ENCODE measurements at places on chromosomes 13 and 19. TPM values are rescaled to one million over a fixed set of nuclear protein-coding genes. Genes with fewer than 3 reads are reported as not detected.

Gene FPR2
- total RNA-seq: 3.7 TPM

Gene MYBPC2
- not detected for total RNA-seq

Gene FARP1
- 96.4 TPM for total RNA-seq

Gene KPNA3
- total RNA-seq: 41.5 TPM

Gene PSG2
- total RNA-seq: not detected

Gene ZNF585A
- 9.3 TPM for total RNA-seq

Gene LGALS14
- total RNA-seq: not detected

Gene PSG6
- total RNA-seq: not detected

Gene DCT
- 1.2 TPM for total RNA-seq

Gene SULT2B1
- total RNA-seq: not detected

Gene GJB2
- total RNA-seq: 0.49 TPM

Gene PLK5
- total RNA-seq: not detected

- no peak for DNase-seq
Measured at GRCh38 chr19:37564624-37565369, 29.8 kb downstream of the ZNF571 start.

DNA sequence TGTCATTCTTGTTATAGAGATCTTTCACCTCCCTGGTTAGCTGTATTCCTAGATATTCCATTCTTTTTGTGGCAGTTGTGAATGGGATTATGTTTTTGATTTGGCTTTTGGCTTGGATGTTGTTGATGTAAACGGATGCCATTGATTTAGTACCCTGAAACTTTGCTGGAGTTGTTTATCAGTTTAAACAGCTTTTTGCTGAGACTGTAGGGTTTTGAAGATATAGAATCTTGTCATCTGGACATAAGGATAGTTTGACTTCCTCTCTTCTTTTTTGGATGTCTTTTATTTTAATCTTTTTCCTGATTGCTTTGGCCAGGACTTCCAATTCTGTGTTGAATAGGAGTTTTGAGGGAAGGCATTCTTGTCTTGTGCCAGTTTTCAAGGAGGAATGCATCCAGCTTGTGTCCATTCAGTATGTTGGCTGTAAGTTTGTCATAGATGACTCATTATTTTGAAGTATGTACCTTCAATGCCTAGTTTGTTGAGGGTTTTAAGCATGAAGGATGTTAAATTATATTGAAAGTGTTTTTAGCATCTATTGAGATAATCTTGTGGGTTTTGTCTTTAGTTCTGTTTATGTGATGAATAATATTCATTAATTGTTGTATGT lies 16.8 kb downstream of the ZNF431 start:
- no peak for DNase-seq

DNA sequence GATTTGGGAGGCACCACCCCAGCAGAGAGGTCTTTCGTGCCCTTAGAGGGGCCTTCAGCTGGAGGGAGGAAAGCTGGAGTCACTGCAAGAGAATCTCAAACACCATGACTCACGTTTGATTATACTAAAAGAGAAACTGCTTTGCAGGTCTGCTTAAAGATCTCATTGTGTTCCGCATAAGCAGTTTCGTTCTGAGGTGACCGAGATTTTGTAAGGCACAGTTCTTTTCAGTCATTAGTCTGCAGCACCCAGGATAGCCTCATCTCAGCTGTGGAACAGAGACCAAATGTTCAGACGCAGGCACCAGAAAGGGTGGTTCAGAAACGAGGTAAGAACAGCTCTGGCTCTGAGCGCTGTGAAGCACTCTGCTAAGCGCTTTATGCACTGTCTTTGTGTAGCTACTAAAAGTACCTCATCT lies 71.2 kb upstream of the GTF3A start:
- no peak for DNase-seq

- DNase-seq: no peak
Measured at GRCh38 chr13:88104576-88104975, 433.4 kb downstream of the SLITRK5 start.

GRCh38 chr13:110676595-110677587 lies 29.0 kb downstream of the CARS2 start:
- no peak for DNase-seq

- no peak for DNase-seq
Measured at GRCh38 chr19:18449552-18449951, 11.6 kb upstream of the ISYNA1 start.

GRCh38 chr13:70960841-70961443 lies 852.7 kb upstream of the KLHL1 start:
- DNase-seq: no peak

GRCh38 chr13:27663947-27664346 lies 42.3 kb downstream of the POLR1D start:
- no peak for DNase-seq

DNA sequence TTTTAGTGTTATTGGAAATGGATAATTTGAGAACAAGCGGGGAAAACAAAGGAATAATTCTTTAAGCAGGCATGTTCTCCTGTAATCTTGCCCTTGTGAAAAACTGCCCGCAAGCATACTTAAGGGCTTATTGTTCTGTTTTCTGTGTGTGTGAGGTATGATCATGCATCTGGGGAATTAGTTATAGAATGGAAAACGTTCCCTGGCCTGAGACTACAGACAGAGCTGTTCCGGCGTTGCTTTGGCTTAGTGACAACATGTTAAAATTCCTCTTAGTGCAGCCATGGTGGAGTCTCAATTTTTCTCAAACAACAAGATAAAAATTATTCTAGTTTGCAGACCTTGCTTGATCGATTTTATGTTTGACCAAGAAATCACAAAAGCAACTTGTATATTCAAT lies 560.2 kb upstream of the SPRY2 start:
- no peak for DNase-seq

- no peak for DNase-seq
Measured at GRCh38 chr13:112638157-112638750, 50.3 kb upstream of the TUBGCP3 start.

DNA sequence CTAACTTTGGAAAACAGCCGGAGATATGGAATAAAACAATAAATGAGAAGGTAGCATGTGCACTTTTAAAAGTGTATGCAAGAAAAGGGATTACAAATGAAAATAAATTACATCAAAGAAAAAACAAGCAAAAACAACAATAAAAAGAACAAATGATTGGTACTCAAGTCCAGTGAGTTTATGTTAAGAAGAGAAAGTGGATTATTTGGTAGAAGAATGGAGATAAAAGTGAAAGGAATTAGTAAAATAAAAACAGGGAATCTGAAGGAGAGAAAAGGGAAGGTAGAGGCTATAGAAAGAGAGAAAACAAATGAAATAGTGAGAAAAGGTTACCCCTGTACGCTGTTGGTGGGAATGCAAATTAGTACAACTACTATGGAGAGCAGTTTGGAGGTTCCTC lies 28.6 kb upstream of the KLF12 start:
- DNase-seq: no peak

DNA sequence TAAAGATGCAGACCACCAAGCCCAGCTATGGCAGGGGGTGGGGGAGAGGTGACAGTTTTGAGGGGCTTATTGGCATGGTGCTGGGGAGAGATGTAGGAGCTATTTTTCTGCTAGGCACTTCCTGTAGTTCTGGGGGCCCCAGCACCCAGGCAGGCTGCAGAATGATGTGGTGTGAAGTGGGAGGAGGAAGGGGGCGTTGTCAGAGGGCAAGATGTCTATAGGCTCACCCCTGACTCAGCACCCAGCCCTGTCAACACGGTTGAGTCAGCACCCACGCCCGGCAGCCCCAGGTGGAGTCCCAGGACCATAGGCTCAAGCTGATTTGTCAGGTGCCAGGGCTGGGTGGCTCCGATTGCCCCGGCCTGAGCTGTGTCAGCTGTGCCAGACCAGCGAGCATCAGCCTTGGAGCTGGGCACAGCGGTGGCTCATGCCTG lies 5.8 kb downstream of the KLF2 start:
- peak; percentile 83 for DNase-seq

- DNase-seq: no peak
Measured at GRCh38 chr19:3479834-3480215, 500 bp downstream of the SMIM24 start.

DNA sequence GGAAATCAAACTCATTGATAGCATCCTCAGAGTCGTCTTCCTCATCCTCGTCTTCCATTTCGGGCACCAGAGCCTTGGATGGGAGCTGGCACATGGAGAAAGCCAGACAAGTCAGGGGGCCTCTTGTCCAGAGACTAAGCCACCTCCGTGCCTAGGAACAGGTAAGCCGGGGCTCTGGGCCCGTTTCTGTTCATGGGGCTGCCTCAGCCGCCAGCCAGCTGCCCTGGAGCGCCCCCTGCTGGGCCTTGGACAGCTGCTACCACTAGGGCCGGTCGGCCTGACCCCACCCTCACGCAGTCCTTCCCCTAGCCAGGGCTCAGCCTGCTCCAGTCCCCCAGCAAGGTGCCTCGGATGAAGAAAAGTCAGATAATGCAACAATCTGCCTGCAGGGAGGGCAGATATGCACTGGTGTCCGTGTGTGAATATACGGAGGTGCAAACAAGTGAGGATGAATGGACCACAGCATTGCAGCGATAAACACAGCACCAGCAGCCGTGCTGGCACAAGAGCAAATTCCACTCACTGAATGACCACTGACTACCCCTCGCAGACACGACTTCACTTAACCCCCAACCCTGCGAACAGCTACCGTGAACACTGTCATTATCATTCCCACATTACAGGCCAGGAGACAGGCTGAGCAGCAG lies 11.9 kb upstream of the PRKD2 start:
- DNase-seq: peak; percentile 87

DNA sequence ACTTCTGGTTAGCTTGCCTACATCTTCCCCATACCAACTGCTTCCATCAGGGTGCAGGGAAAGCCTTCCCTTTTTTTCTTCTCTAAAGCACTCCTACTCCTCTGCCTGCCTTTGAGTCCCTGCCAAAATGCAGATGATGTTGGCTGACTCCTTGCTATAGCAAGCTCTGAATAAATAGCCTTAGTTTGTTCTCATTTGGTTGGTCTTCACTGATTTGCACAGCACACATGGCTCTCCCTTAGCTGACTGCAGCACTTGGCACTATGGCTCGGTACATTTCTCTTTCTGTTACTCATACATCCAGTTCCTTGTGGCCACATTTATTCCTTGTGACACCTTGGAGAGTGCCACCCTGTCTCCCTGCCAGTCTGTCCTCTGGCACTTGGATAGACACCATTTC lies 249.8 kb downstream of the DCLK1 start:
- DNase-seq: no peak

DNA sequence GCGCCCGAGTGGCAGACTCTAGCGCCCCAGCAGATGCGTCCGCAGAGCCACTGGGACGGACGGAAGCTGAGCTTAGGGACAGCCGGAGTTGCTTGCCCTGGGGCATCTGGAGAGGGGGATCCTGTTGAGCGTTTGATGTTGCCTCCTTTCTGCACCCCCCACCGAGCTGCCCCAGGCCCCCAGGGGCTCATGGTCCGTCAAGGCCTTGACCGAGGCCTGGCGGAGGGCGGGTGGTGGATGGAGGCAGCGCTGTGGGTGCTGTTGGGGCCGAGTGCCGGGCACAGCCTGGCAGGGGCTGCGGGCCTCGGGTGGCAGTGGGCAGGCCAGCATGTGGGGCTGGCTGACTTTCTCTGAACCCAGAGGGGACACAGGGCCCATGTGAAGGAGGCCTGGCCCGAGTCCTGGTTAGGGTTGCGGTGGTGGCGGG lies 2.7 kb downstream of the CSNK1G2 start:
- DNase-seq: peak; percentile 60

- DNase-seq: peak; percentile 83
Measured at GRCh38 chr19:41299046-41299754, 10.8 kb upstream of the CCDC97 start.

DNA sequence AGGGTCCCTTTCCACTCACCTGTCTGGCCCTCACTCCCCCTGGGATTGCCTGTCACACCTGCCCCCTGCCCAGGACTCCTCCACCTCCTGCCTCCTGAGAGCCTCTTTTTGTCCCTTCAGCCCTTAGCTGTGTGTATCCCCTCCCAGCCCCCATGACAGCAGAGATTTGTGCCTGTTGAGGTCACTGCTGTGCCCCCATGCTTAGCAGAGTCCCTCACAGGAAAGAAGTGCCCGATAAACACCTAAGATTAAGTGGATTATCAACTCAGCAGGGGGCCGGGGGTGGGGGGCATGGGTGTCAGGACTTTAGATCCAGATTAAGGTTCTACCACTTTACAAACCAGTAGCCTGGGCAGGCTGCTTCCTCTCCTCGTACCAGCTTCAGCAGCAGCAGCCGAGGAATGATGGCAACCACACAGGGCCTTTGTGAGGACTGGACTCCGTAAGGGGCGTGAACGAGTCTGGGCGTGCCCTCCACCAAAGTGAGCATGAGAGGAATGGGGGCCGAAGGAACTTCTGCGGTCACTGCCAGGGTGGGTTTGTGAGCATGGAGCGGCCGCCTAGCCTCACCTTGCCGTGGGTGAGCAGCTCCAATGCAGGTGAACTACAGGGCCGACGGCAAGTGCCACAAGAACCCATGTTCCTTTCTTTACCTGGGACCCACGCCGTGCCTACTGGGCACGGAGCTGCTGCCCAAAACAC lies 36.1 kb downstream of the ZNF787 start:
- DNase-seq: no peak

DNA sequence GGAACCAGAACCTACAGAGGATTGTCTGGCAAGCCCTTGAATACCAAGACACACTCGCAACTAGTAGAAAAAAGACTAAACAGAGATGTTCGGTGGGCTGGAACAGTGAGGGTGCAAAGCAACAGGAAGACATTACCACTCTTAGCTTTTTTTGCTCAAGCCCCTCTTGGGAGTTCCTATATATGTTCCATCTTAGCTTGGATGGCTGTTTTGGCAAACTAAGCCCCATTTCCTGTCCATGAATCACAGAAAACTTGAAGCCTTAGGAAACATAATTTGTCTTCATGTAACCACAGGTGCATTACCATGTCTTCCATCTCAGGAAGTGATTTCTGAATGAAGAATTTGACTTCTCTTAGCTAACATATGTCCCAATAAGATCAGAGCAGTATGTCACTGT lies 446.3 kb downstream of the OLFM4 start:
- no peak for DNase-seq

GRCh38 chr13:95505265-95505664 lies 47.3 kb upstream of the CLDN10 start:
- DNase-seq: no peak

DNA sequence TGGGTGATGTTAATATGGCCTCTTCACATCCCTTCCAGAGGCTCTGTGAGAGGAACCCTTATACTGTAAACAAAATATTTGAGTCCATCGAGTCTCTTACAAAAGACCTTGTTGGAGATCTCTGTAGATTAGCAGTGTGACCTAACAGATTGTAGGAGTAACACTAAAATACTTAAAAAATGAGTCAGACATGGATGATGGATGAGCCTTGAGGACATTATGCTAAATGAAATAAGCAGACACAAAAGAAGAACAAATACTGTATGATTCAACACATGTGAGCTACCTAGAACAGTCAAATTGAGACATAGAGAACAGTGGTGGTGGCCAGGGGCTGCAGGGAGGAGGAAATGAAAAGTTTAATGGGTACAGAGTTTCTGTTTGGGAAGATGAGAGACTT lies 152.2 kb upstream of the UBL3 start:
- DNase-seq: no peak

DNA sequence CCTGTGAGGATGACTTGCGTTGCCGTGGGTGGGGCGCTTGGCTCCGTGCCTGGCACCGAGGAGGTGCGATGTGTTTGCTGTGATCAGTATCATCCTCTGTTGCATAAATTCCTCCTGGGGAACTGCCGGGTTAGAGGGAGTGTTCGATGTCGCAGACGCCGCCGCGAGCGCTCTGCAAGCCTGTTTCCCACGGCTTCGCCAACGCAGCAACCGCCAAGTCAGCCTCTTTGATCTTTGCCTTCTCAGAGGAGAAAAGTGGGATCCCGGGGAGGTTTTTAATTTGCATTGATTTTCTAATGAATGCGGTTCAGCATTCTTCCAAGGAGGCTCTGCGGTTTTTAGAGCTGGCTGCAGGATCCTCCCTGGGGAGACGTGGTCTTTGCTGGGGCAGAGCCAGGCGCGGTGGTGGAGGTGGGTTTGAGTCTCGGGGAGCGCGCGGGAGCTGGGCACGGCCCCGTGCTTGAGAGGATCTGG lies 7.6 kb downstream of the GPR32 start:
- no peak for DNase-seq

- no peak for DNase-seq
Measured at GRCh38 chr19:34998777-34999497, 1.2 kb upstream of the GRAMD1A start.

Data from sigmoid colon (tissue), 7 donors.